ENCODE measurements at places on chromosomes 3 and 15. TPM values are rescaled to one million over a fixed set of nuclear protein-coding genes. Genes with fewer than 3 reads are reported as not detected.

Gene HHLA2
- not detected for total RNA-seq

Gene KLHL40
- total RNA-seq, result not detected

Gene ZIC4
- not detected for total RNA-seq

Gene MORC1
- total RNA-seq, result not detected

Gene C3orf22
- total RNA-seq, result not detected

Gene MME
- total RNA-seq, result 0.60 TPM

Gene SI
- not detected for total RNA-seq

Gene PLA2G4E
- 18.1 TPM for total RNA-seq

Gene PARP15
- 0.56 TPM for total RNA-seq

Gene CCDC191
- total RNA-seq, result 1.6 TPM

Gene ACAN
- total RNA-seq, result 0.04 TPM

GRCh38 chr3:164673738-164674137, 404.6 kb downstream of the SI start:
- ATAC-seq, result no peak

DNA sequence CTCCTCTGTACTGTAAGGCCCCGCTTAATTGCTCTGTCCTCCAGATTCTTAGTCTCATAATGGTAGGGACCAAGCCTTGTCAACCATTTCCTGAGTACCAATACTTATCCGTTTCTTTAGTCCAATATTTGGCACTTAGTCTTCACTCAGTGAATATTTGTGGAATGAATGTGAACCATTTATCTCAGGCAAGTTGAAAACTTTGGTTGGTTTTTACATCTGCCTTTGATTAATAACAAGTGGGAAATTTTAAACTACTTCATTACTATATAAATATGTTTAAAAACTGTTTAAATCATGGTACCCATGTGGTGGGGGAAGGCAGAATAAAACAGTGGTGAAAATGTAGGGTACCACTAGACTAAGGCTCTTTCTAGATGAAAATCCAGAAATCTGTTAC, 15.2 kb downstream of the CA12 start:
- no peak for ATAC-seq

- peak; percentile 81 for ATAC-seq
Observed at GRCh38 chr3:129383292-129383860, 45.1 kb downstream of the EFCAB12 start.

DNA sequence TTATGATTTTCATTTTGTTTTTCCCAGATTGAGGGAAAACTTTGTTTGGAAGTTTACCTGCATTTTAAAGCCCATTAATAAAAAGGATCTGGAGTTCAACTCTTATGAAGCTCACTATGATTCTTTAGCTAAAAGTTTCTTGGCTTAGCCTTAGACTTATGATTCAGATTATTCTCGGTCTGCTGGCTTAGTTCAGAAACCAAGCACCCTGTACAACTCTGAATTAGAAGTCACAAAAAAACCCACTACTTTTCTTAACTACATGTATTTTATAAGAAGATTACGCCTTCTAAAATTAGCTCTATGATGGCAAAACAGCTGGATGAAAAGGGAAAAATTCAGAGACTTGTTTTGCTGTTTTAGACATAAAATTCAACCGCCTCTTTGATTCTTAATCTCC, 14.3 kb upstream of the DENND4A start:
- ATAC-seq, result no peak

DNA sequence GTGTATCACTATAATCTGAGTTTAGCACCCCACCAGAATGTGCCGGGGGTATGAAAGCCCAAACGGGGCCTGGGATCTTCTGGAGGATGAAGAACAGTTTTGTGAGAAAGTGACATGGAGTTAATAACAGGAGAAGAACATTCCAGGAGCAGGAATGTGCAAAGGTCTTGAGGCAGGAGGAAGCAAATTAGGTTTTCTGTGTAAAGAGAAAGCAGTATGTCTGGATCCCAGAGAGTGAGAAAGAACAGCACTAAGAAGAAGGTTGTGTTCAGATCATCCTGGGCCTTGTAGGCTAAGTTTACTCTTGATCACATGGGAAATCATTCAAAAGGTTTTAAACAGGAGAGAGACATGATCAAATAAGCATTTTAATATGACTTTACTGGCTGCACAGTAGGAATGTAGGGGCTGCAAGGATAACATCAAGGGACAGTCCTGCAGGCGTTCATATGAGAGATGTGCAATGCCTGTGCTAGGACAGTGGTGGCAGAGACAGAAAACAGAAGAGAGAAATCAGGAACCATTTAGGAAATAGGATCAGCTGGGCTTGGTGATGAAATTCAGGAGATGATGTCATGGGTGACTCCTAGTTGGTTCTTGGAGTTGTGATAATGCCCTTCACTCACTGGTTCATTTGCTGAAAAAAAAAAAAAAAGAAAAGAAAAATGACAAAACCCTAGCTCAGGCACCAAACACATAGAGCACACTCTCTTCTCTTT, 113.5 kb downstream of the TNIK start:
- ATAC-seq, result peak; percentile 44

DNA sequence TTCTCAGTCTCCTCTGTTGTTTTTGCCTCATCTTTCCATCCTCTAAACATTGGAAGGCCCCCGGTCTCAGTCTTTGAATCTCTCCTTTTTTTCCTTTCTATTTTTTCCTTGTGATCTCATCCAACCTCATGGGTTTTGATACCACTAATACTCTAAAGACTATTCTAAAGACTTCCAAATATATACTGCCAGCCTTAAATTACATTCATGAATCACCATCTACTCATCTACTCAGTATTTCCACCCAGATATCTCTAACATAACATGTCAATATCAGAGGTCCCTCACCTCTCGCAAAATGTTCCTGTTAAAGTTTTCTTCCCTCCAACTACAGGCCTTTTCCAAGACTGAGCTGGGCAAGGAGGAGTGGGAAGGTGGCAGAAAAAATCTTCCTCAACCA, 282.5 kb upstream of the TTC14 start:
- no peak for ATAC-seq

GRCh38 chr3:118760585-118761290, 273.9 kb downstream of the IGSF11 start:
- ATAC-seq, result no peak

DNA sequence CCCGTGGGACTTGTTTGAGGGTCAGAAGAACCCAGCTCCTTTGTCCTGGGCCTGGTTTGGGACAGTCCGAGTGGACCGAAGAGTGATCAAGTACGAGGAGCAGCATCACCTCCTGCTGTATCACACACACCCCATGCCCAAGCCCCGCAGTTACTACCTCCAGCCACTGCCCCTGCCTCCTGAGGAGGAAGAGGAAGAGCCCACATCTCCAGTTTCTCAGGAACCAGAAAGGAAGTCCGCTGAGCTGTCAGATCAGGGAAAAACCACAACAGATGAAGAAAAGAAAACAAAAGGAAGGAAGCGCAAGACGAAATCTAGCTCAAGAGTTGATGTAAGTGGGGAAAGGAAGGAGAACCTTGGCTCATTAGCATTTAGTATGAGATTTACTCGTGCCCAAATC, 3.3 kb upstream of the P2RY12 start:
- no peak for ATAC-seq

- no peak for ATAC-seq
Observed at GRCh38 chr15:45385590-45385989, 7.2 kb upstream of the GATM start.

DNA sequence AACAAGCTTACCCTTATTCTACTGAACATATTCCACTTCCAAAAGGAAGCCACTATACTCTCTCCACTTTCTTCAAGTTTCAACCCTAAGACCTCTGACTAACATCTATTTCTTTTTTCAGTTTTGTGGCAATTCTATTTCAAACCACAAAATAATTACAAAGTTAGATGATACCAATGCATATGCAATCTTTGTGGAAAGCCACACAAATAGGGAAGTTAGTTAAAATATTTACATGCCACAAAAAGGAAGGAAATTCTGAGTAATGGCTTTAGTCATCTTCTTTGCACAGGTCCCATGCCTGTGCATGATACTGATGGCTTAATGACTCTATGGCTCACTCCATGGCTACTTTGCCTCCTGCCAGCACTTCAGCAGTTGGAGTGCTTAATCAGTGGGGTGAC, 57.0 kb upstream of the MCTP2 start:
- ATAC-seq, result peak; percentile 92

DNA sequence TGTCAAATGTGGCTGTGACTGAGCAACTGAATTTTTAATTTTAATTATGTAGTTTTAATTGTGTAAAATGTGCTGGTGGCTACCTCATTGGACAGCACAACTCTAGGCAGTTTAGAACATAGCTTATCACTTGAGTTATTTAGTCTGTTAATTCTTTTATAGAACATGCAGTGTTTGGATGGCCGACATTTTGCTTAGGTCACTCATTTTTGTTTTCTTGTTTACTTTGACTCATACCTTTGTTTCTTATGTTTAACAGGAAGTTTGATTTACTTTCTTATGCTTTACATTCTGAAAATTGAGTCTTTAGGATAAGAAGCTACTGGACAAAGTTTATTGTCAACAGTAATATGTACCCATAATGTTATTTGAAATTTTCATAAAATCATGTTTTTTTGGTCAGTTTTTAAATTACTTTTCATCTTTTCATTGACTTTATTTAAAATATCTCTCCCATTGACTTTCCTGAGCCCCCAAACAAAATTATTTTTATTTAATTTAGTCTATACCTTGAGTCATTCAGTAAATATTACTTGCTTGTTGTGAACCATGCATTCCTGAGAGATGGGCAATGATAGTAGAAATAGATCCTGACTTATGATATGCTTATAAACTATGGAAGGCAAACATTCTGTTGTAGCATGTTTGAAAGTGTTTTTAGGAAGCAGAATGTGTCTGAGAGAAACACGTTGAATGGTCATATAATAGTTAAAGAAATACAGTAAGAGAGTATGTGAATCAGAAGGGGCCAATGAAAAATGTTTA, 60.6 kb downstream of the TCF12 start:
- no peak for ATAC-seq

DNA sequence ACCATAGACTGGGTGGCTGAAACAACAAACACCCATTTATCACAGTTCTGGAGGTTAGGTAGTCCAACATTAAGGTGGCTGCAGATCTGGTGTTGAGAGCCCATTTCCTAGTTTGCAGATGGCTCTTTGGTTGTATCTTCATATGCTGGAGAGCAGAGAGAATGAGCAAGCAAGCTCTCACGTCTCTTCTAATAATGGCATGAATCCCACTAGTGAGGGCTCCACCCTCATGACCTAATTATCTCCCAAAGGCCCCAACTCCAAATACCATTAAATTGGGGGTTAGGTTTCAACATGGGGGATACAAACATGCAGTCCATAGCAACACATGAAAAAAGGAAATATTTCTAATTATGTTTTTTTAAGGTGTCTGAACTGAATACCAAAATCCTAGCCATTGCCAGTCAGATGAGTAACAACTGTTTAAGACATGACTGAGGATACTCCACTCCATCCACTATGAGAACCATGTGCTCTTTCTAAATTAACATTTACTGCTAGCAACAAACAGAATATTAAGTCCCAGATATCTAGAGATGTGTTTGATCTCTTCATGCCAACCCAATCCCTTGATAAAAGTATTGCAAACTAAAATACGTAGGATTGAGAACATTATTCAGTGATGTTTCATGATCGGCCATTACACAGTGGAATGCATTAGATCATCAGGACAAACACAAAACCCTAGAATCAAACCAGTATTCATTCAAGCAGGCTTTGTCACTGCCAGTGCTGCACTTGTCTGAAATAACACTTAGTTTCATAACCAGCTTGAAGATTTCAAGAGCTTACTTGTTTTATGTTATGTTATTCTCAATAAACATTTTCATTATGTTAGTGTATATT, 340.3 kb downstream of the SLC9A9 start:
- ATAC-seq, result no peak

DNA sequence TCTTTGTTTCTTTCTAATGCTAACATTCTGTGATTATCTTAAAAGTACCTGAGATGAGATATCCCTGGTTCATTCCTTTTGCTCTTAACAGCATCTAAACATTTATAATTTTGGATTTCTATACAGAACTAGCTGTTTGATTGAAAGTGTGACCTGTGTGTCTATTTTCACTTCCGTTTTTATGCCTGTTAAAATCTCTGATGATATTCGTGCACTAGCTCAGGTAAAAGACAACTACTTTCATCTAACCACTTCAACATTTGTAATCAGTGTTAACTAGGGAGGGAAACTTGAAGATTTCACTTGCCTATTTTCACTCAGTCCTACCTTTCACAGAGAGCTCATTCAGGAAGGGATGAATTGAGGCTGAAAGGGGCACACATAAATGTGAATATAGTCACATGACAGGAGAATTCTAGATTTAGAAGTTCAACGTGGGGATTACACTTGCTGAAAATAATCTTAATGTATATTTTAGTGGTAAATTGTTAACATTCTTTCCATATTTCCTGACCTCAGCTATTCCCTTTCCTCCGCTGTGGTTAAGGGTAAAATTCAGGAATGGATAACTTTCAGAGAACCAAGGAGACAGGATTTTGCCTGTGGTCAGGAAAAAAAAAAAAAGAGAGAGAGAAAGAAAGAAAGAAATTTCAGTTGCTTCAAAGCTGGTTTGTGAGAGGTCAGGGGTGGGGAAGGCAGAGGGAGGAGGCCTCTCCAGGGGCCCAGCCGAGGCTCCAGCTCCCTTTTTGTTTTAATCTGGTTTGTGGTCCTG, 159.8 kb upstream of the TSC22D2 start:
- ATAC-seq, result no peak

GRCh38 chr15:69554279-69554961, 101.8 kb downstream of the RPLP1 start:
- ATAC-seq, result no peak

DNA sequence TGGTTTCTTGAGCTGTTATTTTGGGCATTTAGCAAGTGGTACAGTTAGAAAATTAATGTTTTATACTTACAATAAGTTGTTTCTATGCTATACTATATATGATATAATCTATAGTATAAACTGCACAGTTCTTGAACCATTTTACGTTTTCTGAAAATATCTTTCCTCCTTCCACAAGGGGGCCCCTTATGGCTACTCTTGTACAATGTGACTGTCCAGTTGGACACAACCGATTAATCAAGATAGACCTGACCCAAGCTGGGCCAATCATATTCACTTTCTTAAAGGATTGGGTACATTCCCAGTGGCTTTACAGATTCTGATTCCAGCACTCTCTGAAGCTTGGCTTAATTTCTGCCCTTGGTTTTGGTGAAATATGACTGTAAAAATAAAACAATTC, 953.4 kb downstream of the AGBL1 start:
- no peak for ATAC-seq

GRCh38 chr15:63080634-63081250, 38.2 kb downstream of the TPM1 start:
- ATAC-seq, result no peak

- ATAC-seq, result no peak
Observed at GRCh38 chr15:61935493-61935892, 124.8 kb downstream of the VPS13C start.

All from esophagus mucosa (tissue), 1 donor.